ENCODE measurements at places on chromosomes 11 and 22.
A peak's percentile ranks its signal among the peaks of the same experiment; 100 is the strongest.

DNA sequence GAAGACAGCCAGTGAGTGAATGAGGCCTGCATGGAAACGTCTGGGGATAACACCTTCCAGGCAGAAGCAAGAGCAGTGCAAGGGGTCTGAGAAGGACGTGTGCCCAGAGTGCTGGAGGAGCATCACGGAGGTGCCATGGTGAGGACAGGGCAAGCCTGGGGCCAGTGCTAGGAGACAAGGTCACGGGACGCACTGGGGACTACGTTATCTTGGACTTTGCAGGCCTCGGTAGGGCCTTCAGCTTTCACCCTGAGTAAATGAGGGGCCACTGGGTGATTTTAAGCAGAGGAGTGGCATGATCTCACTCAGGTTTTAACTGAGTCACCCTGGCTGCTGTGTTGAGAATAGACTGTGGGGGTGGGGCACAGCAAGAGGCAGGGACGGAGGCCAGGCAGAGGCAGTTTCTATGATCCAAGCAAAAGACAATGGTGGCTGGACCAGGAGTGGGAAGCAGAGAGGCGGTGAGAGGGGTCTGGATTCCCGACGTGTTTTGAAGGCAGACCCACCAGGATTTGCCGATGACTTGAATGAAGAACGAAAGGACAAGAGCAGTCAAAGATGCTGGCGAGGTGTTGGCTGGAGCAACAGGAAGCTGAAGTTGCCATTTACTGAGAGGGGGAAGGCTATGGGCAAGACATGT lies 102.7 kb upstream of the PARVA start:
- no peak for DNase-seq

DNA sequence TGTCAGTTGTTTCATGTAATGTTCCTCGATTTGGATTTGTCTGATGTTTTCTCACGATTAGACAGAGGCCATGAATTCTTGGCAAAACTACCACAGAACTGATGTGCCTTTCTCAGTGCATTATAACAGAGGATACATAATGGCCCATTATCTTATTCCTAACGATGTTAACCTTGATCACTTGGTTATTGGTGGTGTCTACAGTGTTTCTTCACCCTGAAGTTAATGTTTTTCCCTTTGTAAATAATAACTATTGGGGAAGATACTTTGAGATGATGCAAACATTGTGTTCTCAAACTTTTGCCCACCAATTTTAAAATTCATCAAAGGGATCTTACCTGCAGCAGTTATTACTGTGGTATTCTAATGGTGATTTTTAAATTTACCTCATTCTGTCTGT lies 13.1 kb downstream of the RAB6A start:
- DNase-seq: no peak

DNA sequence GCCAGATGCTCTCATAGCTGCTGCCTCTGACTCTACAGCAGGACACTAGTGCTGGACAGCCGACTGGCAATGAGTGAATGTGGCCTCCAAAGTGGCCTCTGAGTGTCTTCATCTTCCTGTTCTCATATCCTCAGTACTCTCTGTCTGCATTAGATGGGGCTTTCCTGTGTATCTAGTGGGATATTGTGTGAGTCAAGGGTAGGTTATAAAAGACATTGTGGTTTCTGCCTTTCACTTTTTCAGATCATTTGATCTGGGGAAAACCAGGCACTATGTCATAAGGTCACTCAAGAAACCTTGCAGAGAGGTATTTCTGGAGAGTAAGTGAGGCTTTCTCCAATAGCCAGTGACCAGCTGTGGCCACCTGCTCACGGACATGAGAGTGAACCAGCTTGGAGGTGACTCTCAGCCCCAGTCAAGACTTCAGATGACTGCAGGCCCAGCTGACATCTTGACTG lies 333.6 kb upstream of the NCAM1 start:
- no peak for DNase-seq

DNA sequence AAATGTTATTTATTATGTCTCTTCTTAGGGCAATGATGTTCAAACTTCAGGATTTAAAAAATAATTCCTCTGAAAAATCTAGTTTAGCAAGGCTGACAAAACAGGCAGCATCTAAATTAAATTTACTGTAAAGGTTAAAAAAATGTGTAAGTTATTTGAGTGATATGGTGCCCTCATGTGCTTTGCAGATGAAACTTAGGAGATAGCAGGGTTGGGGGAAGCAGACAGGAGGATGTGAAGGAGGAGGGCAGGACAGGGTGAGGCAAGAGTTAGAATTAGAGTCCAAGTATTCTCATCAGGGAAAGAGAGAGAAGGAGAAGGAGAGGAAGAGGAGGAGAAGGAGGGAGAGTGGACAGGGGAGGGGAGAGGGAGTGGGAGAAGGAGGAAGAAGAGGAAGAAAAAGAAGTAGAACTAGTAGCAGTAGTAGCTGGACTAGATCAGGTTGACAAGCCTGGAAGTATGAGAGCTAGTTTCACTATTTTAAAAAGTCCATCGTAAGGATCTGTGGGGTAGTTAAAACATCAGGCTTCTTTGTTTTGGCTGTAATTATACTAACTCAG lies 141.2 kb upstream of the SESN3 start:
- no peak for DNase-seq

DNA sequence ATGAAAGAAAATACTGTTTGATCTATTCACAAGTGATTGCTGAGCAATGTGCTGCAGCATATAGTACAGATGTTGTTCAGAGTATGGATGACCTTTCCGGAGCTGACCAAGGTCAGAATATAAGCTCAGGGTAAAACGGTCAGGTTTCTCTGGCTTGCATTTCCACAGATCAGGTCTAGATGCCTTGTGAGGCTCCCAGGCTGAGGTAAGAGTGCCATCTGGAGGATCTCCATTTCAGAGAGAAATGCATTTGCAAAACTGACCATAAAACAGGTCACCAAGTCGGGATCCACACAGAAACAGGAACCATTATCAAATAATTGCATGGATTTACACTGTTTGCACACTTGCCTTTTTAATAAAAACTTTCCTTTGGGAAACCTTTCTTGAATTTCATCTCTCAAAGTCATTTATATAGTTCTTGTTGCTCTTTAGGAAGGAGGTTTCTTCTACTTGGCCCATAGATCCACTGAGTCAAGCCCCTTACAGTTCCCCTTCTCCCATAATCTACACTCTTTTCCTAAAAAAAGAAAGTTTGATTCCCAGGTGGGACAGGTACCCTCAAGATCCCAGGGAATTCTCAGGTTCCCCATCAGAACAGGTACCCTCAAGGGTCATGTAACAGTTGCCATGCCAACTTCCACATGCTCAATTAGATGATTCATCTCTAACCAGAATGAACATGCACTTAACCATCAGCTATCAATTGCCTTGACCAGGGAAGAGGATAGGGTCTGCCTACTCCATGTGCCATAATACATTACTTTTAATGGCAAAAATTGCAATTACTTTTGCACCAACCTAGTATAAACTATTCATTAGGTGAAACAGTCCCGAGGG lies 25.0 kb upstream of the TMPRSS5 start:
- DNase-seq: peak; percentile 48

GRCh38 chr22:40033586-40034380 lies 39.0 kb downstream of the FAM83F start:
- DNase-seq: peak; percentile 52

- DNase-seq: no peak
Observed at GRCh38 chr11:118099838-118100556, 13.2 kb upstream of the SMIM35 start.

DNA sequence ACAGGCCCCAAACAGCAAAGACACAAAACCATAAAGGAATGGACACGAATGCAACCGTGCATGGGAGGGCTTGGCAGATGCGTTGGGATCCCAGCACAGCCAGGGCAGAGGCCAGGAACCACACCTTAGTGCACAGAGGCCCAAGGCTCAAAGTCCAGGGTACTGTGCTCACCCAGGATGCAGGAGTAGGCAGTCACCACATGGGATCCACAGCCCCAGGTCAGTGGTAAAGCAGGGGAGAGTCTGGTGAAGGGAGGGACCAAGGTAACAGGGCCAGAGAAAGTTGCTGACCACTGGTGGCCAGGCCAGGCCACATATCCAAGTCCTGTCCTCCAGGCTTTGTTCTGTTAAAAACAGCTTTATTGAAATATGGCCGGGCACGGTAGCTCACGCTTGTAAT lies 6.5 kb upstream of the CERK start:
- DNase-seq: no peak

GRCh38 chr22:25366408-25366807 lies 147.0 kb downstream of the CRYBB2 start:
- no peak for DNase-seq
